Fibroblast of gingiva (primary cell): ENCODE measurements at places on chromosomes 1 and 21.
A peak's percentile ranks its signal among the peaks of the same experiment; 100 is the strongest.

DNA sequence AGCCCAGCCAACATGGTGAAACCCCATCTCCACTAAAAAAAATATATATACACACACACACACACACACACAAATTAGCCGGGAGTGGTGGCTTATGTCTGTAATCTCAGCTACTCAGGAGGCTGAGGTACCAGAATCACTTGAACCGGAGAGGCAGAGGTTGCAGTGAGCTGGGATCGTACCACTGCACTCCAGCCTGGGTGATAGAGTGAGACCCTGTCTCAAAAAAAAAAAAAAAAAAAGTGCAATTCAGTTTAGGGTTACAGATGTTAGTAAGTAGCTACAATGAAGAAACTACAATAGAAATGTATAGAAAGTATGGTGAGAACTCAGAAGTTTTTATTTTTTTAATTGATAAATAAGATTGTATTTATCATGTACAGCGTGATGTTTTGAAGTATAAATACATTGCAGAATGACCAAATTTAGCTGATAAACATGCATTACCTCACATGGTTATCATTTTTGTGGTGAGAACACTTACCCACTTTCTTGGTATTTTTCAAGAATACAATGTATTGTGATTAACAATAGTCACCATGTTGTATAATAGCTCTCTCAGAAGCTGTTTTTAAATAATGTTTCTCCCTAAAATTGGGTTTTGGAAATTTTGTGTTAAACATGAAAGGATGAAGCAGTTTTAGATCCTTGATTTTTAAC, 17.9 kb downstream of the KDM1A start:
- no peak for DNase-seq

DNA sequence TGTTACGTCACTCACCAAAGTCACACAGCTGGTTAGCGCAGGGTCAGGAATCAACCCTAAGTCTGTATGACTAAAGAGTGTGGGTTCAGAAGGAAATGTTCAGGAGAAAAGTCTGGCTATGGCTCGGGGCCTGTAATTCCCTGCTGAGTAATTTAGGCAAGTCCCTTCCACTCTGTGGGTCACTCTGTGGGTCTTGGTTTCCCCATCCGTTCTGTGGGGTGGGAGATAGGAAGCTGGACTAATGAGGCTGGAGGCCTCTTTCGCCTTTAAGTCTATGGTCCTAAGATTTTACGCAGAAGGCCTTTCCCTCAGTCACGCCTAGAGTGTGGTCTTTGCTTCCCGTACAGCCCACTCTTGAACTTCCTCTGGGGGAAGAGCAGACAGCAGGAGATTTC, 14.3 kb upstream of the MED18 start:
- DNase-seq = no peak

DNA sequence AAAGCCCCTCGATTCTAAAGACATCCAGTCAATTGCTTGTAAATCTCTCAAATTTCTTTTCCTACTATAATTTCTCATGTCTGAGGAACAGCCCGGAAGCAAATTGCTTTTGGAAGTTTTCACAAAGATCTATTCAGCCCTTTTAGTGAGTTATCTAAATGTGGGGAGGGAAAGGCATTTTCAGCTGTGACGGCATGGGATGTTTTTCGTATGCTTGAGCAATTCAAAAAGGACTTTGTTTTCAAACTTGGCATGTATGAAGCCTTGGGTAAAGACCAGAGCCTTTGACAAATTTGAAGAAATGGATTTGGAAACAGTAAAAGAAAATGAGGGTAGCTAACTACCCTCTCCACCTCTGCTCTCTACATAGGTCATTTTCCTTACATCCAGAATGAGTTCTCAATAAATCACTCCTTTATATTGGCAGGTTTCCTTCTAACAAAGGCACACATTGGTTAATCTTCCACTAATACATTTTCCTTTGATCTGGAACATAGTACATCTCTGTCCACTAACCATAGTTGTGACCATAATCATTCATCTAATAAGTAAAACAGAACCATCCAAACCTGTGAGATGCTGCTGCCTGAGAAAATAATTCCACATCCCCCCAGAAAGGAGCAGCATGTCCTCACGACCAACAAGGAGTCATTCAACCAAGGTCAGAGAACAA, 66.1 kb upstream of the ADAM30 start:
- DNase-seq = peak; percentile 51

DNA sequence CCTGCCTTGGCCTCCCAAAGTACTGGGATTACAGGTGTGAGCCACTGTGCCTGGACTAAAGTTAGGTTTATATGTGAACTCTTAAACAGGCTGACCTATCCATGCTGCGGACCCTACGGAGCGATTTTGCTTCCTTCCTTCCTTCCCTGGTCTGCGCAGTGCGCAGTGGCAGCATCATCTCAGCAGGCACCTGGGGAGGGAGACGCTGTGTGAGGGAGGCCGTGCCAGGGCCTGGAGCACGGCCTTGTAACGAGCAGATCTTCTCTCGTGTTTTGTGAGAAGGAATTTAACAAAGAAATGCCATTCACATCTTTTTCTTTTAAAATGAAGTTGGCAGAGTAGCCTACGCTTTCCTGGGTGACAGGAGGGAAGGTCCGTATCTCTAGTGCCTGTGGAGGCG, 45.8 kb downstream of the PKNOX1 start:
- DNase-seq = no peak
